NCI-H1105 (cell line): ENCODE measurements at places on chromosomes 2 and 18.

DNA sequence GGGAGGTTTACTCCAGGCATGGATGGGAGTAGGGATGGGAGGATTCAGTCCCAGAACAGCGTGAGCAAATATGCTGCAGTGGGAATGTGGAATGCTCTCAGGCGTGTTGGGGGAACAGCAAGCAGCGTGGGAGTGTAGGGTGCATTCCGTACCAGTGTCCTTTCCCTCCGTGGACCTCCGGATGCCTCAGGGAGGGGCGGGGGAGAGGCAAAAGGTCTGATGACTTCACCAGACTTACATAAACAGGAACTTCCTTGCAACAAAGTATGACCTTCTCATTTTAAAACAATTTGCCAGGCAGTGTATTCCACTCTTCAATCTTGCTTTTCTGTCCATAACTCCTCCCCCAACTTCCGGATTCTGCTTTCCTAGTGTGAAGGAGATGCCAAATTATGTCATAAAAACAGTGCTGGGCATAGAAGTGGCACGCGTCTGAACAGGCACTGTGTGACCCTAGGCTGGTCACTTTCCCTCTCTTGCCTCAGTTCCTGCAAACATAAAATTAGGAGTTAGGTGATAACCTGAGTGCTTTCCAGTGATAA is 36.9 kb downstream of the RPL37A start:
- no peak for DNase-seq

DNA sequence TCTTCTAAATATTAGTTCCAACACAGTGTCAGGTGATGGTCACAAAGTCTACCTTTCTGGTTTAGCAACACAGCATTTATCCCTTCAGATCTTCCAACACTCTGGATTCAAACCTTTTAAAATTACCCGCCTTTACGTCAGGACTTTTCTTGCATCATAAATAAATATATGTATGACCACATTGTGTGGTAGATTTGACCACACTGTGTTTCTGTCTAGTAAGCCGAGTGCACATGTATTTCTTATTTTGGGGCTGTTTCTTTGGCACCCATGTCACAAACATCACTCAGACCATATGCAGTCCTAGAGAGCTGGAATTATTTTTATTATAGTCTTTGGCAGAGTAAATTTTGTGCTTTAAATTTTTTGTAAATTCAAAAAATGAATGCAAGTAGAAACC is 172.1 kb downstream of the ANKRD44 start:
- DNase-seq = no peak

GRCh38 chr2:10709290-10709939 is 12.0 kb upstream of the ATP6V1C2 start:
- peak; percentile 10 for DNase-seq

GRCh38 chr2:164599954-164600589 is 21.2 kb downstream of the GRB14 start:
- DNase-seq = peak; percentile 18

DNA sequence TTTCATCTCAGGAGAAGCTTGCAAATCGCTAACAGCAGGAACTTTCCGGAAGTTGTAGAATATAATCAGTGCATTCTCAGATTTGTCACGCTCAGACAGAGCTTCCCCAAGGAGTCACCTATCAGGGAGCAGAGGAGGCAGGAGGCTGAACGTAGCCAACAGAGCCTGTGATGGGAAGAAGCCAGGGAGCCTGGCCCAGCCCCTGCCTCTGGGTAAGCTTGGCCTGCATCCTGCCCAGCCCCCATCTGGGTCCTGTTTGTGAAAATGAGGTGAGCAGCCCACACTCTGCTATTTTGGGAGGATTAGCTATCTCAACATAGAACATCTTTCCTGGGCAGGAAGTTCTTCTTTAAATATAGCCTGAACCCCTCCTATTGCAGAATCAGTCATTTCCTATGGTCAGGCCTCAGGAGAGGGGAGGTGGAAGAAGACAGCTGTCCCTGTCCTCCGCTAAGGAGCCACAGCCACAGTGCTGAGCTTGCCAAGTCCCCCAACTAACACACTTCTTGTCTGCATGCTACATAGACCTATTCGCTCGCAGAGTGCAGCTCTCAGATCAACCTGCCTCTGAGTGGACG is 19.2 kb upstream of the PKDCC start:
- DNase-seq = no peak

- DNase-seq = peak; percentile 2
These were observed 80.4 kb downstream of the LPIN2 start for GRCh38 chr18:2932247-2933181.

DNA sequence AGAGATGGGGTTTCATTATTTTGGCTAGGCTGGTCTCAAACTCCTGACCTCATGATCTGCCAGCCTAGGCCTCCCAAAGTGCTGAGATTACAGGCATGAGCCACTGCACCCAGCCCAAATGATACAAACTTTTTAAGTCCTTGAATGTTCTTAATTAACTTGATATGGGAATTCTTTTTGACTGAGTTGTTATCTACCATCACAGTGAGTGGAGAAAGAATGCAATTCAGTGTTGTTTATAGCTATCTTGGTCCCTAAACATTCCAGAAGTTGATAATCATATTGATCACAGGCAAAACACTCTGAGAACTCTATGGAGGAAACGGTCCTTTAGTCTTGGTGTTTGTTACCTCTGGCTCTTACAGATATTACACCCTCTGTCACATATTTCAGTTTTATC is 1072.5 kb downstream of the SUCLG1 start:
- no peak for DNase-seq

DNA sequence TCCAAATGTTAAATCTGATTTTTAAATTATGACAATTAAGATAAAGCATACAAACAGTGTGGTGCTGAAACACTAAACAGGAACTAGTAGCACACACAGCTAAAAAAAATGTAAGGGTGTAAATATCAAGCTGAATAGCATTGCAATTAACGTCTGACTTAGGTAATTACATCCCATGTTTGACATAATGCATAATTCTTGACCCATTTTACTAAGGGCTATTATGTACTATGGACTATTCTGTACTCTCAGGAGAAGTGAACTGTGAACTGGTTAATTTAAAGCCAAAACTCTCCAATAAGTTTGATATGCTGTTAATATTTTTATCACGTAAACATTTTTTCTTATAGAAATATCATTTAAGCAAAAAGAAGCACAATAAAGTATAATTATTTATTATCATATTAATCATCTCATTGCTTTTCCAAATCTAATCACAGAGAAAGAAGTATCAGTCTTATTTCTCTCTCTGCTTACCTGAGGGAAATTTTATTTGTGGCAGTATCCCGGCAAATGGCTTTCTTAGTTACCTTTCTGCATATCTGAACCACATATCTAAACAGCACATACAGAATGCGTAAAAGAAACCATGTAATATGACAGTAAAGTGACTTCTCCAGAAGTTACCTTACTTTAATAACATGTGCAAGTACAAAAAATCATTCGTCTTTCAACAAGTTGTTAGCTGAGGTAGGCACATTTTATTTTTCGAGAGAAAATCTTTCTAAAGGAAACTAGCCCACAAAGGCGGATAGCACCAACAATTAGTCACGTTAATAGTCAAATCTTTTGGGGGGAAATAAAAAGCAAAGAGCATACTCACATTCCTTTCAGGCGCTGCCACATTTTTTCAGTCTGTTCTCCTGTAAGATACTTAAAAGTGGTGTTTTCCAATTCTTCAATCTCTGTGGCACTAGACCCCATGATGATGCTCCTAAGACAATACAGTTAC is 94.9 kb upstream of the PDE1A start:
- no peak for DNase-seq

GRCh38 chr2:43228756-43229659 is 2.6 kb upstream of the ZFP36L2 start:
- DNase-seq = no peak

DNA sequence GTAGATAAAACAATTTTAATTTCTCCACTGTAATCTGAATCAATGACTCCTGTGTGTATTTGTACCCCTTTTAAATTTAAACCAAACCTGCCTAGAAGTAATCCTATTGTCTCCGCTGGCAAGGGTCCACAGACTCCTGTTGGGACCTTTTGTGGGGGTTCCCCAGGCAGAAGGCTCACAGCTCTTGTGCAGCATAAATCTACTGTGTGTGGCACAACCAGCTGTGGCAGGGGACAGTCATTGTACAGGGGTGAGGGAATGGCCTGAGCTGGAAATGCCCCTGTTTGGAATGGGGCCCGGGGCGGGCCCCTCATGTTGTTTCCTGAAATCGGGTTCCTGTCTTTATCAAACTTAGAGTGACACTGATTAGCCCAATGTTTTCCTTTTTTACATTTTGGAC is 318.2 kb upstream of the FAM98A start:
- no peak for DNase-seq

DNA sequence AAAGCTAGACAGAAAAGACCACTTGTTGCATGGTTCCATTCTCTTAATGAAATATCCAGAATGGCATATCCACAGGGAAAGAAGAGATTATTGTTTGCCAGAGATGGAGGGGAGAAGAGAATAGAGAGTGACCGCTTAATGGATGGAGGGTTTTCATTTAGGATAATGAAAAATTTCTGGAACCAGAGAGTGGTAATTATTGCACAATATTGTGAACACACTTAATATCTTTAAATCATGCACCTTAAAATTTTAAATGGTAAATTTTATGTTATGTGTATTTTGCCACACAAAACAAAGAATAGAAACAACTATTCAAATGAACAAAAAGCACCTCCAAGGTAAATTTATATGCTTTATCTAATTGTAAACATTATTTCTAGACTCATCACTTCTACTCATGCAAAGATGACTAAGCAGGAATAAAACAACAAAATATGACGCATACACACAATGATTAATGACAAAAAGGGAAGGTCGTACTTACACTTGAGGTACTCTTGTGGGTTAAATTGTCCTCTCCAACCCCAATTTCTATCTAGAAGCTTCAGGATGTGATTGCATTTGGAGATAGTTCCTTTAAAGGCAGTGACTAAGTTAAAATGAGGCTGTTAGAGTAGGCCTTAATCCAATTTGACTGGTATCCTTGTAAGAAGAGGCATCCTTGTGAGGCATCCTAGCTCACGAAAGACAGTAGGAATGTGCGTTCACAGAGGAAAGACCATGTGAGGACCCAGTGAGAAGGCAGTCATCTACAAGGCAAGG is 18.7 kb upstream of the DHRS9 start:
- DNase-seq = no peak

DNA sequence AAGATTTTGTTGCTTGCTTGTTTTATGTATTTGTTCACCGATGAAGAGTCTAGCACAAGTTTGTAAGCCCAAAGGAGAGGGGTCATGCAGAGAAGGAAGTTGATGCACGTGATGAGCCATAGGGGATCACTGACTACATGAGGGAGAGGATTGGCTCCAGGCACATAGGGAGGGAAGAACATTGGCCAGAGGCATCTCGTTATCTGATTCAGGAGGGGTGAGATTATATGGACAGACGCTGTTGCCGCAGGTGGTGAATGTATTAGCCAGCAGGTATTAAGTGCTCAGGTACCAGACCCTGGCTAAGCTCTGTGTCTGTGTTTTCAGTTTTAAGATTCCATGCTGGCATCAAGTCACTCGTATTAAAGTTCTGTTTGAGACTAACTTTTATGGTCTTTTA is 91.8 kb upstream of the CHST9 start:
- DNase-seq = no peak

DNA sequence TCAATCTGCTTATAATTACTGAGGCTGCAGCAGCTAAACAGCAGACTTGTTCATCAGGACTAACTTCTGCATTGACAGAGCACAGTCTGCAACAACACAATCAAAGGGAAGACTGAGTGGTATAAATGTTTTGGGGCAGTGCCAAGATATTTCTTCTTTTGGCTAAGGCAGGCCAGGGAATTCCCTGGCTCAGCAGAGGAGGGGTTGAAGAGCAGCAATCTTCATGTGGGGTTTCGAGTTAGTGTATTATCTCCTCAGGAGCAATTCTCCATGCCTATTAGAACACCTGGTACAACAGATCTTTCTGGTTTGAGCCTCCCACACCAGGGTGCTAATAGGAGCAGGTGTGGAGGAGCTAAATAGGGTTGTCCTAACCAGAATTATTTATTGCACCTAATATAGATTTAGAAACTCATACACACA is 103.0 kb upstream of the STK17B start:
- DNase-seq = peak; percentile 77

DNA sequence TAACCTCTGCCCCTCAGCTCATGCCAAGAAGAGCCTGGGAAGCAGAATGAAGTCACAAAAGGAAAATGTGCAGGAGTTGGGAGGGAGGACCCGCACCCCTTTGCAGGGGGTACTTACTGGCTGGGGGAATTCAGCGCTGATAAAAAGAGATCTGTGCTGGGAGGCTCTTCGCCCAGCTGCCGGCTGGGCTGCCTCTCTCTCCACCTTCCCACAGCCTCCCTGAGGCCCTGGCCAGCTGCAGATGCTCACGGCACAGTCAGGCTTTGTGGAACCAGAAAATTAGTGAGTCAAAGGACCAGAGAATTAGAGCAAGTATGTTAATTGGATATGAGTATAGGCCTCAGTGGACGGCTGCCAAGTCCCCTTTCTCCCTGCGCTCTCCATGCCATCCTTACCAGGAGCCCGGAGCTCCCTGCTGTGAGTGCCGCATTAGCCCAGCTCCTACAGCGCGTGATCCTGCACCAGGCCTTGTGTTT is 181.7 kb upstream of the SH3BP4 start:
- peak; percentile 93 for DNase-seq

DNA sequence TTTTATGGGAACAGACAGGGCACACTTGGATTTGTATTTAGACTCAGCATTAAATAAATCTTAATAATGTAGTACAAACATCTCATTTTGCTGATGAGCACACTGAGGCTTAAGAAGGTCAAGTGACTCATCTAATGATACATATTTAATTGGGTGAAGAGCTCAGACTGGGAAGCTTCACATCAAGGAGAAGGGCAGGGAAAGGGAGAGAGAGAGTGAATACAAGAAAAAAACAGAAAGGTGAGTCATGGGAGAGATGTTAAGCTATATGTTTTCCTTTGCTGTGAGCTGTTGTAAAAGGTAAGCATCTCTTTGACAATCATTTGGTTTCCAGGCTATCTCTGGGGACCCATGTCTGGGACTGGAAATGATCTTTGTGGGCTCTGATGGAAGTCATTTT is 277.8 kb downstream of the SETBP1 start:
- DNase-seq = no peak

- no peak for DNase-seq
These were observed 217.7 kb downstream of the TNS1 start for GRCh38 chr2:217784996-217785543.

DNA sequence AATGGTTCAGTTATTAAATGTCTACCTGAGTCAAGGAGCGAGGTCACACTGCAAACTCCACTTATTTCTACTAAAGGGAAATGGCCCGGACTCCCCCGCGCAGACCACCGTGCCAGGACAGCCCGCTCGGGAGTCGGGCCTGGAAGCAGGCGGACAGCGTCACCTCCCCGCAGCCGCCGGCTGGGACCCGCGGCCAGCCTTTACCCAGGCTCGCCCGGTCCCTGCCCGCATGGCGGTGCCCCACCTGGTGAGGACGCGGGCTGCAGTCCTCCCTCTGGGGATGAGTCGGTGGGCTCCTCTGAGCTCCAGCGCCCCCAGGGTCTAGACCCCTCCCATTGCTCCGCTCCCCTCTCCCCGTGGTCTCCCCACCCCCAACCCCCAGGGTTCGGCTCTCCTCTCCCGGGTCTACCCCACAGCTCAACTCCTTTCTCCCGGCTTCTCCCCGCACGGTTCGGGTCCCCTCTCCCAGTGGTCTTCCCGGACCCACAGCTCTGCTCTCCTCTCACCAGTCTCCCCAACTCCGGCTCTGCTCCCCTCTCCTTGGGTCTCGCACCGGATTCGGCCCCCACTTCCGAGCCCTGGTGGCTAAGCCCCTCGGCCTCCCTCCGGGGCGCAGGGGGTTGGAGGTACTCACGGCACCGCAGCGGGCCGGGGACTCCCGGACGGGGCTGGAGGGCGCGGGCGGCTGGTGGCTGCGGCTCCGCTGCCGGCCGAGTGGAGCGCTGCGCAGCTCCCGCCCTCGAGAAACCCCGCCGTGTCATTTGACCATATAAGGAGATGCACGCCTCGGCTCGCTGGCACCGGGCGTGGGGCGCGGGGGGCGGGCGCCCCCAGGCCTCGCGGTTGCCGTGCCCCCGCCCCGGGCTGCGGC is at the start of gene FHL2:
TSS of gene FHL2 (minus strand) at position 716 of the 871 bp plus-strand sequence. CDS start 12,535 bp downstream, outside the sequence.
- peak; percentile 22 for DNase-seq
